ENCODE measurements at places on chromosomes 5 and 9. TPM values are rescaled to one million over a fixed set of nuclear protein-coding genes. Genes with fewer than 3 reads are reported as not detected.

- H3K4me1 ChIP-seq: peaks cover 3% of the 10 kb centered on the region
- peak; percentile 31 for DNase-seq
- H3K4me3 ChIP-seq: no peak overlapping the region
- no peaks in the 10 kb centered on the region for H3K36me3 ChIP-seq
Observed at GRCh38 chr9:123131258-123131657, 97.8 kb downstream of the GPR21 start.

- peak; percentile 69 for DNase-seq
- no peak overlapping the region for H3K27ac ChIP-seq
- no peaks in the 10 kb centered on the region for H3K27me3 ChIP-seq
Observed at GRCh38 chr9:134321531-134321930, 4.7 kb upstream of the RXRA start.

Gene SLC34A1
- total RNA-seq: not detected

Gene C8G
- not detected for total RNA-seq

Gene ACOT12
- not detected for total RNA-seq

- peak overlapping the region; percentile 77 for H3K27ac ChIP-seq
- peak; percentile 83 for DNase-seq
Observed at GRCh38 chr5:149203921-149204441, 62.7 kb downstream of the ABLIM3 start.

Gene GALT
- total RNA-seq: 38.9 TPM

Gene HOMER1
- total RNA-seq: 10.6 TPM

Gene SH3GL2
- 0.29 TPM for total RNA-seq

DNA sequence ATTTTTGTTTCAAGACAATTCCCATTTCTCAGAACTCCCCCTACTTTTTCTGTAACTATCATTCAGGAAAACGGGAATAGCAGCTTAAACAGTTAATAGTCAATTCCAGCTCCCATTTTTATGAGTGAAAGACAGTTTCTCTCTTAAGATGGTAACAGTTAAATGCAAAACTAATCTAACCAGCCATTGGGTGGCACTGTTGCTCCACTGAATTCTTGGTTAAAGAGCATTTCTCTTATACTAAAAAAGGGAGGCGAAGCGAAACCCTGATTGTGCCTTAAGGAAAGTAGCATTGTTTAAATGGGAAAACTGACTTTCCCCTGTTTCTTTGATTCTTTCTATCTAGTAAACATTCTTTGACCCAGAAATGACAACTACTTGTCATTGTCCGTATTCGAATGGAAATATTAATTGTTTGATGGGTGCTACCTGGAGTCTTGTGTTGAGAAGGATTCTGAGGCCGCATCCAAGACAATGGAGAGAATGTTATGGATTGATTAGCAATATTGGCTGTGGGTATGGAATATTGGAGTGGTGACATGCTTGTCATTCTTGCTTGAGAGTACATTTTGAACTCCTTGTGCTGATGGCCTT is 507.8 kb downstream of the MAT2B start:
- no peaks in the 10 kb centered on the region for H3K36me3 ChIP-seq
- H3K27me3 ChIP-seq: no peaks in the 10 kb centered on the region
- no peak for DNase-seq
- no peak overlapping the region for H3K4me3 ChIP-seq

- no peak overlapping the region for H3K27ac ChIP-seq
- H3K4me3 ChIP-seq: no peak overlapping the region
- no peak for DNase-seq
- H3K36me3 ChIP-seq: no peaks in the 10 kb centered on the region
- no peaks in the 10 kb centered on the region for H3K4me1 ChIP-seq
Observed at GRCh38 chr9:4780651-4781050, 12.1 kb upstream of the RCL1 start.

Gene ADGRD2
- total RNA-seq: not detected

Gene AFAP1L1
- 1.1 TPM for total RNA-seq

Gene UBE2R2
- total RNA-seq: 22.4 TPM

- DNase-seq: no peak
- no peak overlapping the region for H3K27ac ChIP-seq
- H3K4me3 ChIP-seq: no peak overlapping the region
- no peaks in the 10 kb centered on the region for H3K27me3 ChIP-seq
- H3K4me1 ChIP-seq: no peaks in the 10 kb centered on the region
Observed at GRCh38 chr9:71968541-71969090, 57.2 kb downstream of the C9orf85 start.

GRCh38 chr5:116377276-116378006 is 197.2 kb downstream of the SEMA6A start:
- H3K27ac ChIP-seq: no peak overlapping the region
- no peak overlapping the region for H3K4me3 ChIP-seq
- no peaks in the 10 kb centered on the region for H3K36me3 ChIP-seq
- no peaks in the 10 kb centered on the region for H3K27me3 ChIP-seq

DNA sequence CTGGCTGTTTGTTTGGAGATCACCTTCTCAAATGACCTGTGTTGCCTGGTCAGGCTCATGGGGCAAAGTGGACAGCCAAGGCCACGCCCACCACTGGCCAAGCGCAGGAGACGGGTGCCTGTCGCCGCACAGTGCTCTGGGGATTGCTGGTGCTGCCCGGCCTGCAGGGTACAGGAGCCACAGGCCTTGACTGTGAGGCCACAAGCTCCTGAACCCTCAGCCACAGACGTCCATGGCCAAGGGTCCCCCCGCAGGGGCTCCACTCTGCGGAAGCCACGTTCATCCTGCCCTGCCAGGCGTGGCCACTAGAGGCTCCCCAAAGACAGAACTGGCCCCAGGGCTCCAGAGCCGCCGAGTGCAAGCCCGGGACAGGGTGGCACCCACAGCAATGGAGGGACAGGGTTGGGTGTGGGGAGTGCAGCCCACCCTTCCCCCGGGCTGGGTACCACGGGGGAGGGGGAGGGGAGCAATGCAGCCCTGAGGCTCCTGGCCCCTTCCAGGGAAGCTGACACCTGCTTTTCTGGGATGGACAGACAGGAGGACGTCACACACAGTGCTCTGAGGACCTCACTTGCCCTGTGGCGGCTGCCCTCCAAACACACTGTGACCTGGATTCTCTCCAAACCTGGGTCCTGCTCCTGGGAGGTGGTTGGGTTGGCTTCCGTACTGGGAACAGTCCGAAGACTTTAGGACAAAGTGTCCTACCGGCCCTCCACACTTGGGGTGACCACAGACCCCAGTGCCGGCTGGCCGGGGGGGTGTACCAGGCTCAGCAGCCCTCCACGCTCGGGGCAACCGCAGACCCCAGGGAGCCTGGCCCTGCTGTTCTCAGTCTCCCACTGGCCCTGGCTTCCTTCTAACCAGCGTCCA is 21.5 kb downstream of the TPPP start:
- no peaks in the 10 kb centered on the region for H3K36me3 ChIP-seq
- peak overlapping the region; percentile 62 for H3K4me3 ChIP-seq
- DNase-seq: peak; percentile 99
- peaks cover 11% of the 10 kb centered on the region for H3K4me1 ChIP-seq
- H3K27me3 ChIP-seq: peaks cover 37% of the 10 kb centered on the region
- H3K27ac ChIP-seq: peak overlapping the region; percentile 60

Gene QRFP
- total RNA-seq: not detected

Gene SPACA9
- 3.6 TPM for total RNA-seq

- DNase-seq: no peak
- no peak overlapping the region for H3K4me3 ChIP-seq
Observed at GRCh38 chr9:89204801-89205200, 26.2 kb upstream of the SHC3 start.

Gene TRIP13
- 3.8 TPM for total RNA-seq

DNA sequence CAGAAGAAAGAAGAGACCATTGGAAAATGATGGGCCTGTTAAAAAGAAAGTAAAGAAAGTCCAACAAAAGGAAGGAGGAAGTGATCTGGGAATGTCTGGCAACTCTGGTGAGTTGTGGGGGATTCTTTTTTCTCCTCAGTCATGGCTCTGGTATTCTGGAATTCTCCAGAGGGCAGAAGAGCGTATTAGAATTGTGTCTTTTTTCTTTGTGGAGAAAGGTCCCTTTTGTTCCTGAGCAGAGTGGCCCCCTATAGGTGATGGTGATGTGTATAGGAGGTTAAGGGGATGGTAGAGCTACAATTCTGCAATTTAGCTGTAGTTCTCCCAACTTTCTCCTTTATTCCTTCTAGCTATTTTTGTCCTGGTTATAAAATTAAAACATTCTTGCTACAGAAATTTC is 1.6 kb upstream of the DHFR start:
- H3K4me1 ChIP-seq: peaks cover 35% of the 10 kb centered on the region
- peak overlapping the region; percentile 65 for H3K27ac ChIP-seq
- peaks cover 15% of the 10 kb centered on the region for H3K36me3 ChIP-seq
- no peak for DNase-seq
- H3K27me3 ChIP-seq: no peaks in the 10 kb centered on the region
- no peak overlapping the region for H3K4me3 ChIP-seq

DNA sequence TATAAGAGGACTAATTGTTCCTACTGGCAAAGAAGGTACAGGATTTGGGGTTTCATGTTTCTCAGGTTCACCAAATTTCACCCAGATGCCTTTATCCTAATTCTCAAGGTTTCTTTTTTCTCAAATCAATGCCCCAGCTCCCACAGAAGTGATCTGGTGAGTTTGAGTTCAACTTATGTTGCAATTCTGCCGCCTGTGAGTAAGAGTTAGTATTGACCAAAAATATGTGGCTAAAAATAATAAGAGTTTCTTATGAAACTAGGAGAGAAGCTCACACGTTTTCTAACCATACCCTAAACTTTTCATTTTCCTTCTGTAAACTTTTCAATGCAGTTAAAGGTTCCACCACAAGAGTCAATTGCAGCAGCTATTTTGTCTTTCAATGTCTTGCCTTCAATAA is 15.1 kb downstream of the SLCO6A1 start:
- H3K4me3 ChIP-seq: no peak overlapping the region
- peaks cover 4% of the 10 kb centered on the region for H3K4me1 ChIP-seq
- DNase-seq: no peak

Gene GRM6
- not detected for total RNA-seq

- H3K4me3 ChIP-seq: no peak overlapping the region
- no peaks in the 10 kb centered on the region for H3K36me3 ChIP-seq
- H3K27me3 ChIP-seq: no peaks in the 10 kb centered on the region
- no peak overlapping the region for H3K27ac ChIP-seq
Observed at GRCh38 chr9:90726215-90726614, 75.4 kb upstream of the SYK start.

DNA sequence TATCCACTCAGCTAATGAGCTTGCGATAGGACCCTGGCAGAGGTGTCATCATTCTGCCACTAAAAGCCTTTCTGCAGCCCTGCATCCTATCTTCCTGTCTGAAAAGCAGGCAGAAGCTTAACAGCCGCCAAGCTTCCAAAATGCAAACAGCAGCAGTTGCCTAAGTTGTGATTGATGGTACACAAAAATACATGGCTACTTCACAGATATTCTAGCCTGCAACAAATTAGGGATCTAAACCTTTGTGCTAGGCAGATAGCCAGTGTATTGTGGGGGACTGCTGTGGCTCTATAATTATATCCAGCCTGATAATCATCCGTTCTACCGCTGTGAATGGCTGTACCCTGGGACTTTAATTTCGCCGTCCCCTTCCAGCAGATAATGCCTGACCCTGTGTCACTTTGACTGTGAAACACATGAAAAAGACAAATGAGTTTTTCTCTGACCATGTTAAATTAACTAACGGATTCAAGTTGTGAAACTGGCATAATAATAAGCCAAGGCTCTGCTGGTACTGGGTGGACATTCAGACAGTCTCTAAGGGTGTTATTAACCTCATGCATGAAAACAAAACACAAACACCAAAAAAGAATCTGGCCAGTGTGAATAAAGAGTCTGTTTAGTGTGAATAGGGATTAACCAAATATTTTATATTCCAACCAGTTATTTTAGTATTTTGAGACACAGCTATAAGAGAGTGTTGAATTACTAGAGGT is 45.9 kb downstream of the SEMA6A start:
- H3K4me1 ChIP-seq: no peaks in the 10 kb centered on the region
- H3K36me3 ChIP-seq: no peaks in the 10 kb centered on the region
- no peak overlapping the region for H3K4me3 ChIP-seq

Gene PTGDS
- total RNA-seq: 57.9 TPM

- peaks cover 44% of the 10 kb centered on the region for H3K4me1 ChIP-seq
- no peak for DNase-seq
- H3K27ac ChIP-seq: no peak overlapping the region
- H3K4me3 ChIP-seq: no peak overlapping the region
- no peaks in the 10 kb centered on the region for H3K27me3 ChIP-seq
Observed at GRCh38 chr5:169442913-169443784, 140.4 kb upstream of the SPDL1 start.

DNA sequence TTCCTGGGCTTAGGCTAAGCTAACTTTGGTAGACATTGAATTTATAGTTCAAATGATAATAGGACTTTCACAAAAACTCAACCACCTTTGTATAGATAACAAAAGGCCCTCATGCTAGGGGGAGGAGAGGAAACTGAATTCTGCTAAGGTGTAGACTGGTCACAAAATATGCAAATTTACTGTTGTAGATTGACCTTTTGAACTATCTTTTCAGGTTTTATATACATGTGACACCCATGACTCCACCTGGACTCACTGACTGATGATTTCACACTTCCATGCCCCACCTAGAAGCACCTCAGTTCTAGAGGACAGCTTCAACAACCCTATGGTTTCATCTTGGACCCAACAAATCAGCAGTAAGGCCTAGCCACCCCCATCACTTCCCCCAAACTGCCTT is 165.7 kb downstream of the CEMIP2 start:
- no peaks in the 10 kb centered on the region for H3K36me3 ChIP-seq
- no peaks in the 10 kb centered on the region for H3K27me3 ChIP-seq
- H3K27ac ChIP-seq: no peak overlapping the region

GRCh38 chr9:136625101-136626065 is 37.3 kb upstream of the EGFL7 start:
- no peaks in the 10 kb centered on the region for H3K36me3 ChIP-seq
- DNase-seq: peak; percentile 98
- H3K4me1 ChIP-seq: peaks cover 7% of the 10 kb centered on the region
- no peak overlapping the region for H3K27ac ChIP-seq

DNA sequence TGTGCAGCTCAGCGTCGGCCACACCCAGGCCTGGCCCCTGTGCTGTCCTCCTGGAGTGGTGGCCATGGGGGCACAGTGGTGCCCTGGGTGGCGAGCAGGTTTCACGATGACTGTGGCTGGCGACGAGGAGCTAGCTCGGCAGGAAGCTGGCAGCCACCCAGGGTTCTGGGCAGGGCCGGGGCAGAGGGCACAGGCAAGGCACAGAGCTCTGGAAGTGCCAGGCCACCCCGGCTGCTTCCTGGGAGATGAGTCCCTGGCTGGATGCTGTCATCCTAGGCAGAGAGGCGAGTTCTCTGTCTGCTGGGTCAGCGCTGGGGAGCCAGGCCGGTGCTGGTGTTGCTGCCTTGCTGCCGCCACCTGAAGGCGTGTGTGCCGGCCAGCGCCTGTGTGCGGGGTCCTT is 51.7 kb downstream of the RXRA start:
- no peaks in the 10 kb centered on the region for H3K27me3 ChIP-seq
- H3K36me3 ChIP-seq: no peaks in the 10 kb centered on the region
- peaks cover 40% of the 10 kb centered on the region for H3K4me1 ChIP-seq
- DNase-seq: peak; percentile 95
- peak overlapping the region; percentile 1 for H3K27ac ChIP-seq
- no peak overlapping the region for H3K4me3 ChIP-seq

DNA sequence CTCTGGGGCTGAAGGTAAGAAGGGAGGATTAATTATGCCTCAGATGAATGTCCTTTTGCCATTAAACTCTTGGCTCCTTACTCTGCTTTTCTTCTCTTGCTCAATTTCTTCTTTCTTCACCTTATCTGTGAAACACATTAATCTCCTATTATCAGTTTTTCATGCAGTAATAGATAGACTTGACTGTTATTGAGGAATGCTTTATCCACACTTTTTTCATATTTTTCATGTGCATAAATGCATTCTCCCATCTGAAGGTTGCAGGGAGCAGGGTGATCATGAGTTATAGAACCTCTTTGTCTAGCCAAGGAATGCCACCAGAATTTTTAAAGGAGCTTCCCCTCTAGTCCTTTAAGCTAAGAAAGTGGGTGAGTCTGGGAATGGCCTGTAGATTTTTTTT is 66.4 kb upstream of the CD180 start:
- no peaks in the 10 kb centered on the region for H3K27me3 ChIP-seq
- no peak overlapping the region for H3K4me3 ChIP-seq
- no peak overlapping the region for H3K27ac ChIP-seq
- no peak for DNase-seq

Data from osteoblast (primary cell).